ENCODE measurements at places on chromosomes 7 and 10.

DNA sequence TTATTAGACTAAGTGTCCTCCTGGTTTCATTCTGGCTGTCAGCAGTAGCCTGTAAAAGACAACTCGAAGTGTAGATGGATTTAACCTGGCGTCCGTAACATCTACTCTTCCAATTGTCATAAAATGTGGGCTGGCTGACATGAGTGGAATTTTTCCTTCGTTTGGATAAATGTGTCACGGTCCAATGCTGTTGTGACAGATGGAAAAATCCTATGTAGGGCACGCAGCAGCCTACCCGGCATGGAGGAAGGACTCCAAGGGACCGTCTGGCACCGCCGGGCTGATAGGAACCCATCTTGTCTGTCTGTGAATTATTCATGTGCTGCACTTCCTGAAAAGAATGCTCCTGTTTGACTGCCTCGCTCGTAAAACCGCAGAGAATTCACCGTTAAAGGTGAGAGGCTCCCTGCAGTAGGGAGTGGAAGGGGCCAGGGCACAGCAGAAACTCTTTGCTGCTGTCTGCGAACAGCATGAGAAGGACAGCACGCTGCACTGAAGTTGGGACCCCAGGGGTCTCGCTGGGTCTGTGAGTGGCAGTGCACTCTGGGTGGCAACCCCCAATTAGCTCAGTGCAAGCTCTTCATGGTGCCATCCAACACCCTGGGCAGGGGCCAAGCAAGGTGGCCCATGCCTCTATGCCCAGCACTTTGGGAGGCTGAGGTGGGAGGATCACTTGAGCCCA, 1.6 kb upstream of the ORAI2 start:
- peak; percentile 78 for DNase-seq

- no peak for DNase-seq
Measured at GRCh38 chr7:2511769-2512168, 7.8 kb upstream of the LFNG start.

GRCh38 chr10:124482236-124482800, 20.7 kb downstream of the LHPP start:
- no peak for DNase-seq

DNA sequence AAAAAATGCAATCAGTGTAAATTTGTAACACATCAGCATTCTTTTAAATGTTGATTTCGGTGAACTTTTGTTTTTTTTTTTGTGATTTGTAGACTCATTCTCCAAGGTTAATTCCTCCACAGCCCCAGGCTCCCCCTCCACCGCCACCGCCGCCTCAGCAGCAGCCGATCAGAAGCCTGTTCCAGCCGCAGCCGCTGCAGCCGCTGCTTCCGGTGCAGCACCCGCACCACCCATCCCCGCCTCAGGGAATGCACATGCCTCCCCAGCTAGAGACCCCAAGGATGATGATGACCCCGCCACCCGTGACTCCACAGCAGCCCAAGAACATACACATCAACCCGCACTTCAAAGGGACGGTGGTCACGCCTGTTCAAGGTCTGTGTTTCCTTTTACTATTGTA, 66.6 kb downstream of the RBM33 start:
- no peak for DNase-seq

DNA sequence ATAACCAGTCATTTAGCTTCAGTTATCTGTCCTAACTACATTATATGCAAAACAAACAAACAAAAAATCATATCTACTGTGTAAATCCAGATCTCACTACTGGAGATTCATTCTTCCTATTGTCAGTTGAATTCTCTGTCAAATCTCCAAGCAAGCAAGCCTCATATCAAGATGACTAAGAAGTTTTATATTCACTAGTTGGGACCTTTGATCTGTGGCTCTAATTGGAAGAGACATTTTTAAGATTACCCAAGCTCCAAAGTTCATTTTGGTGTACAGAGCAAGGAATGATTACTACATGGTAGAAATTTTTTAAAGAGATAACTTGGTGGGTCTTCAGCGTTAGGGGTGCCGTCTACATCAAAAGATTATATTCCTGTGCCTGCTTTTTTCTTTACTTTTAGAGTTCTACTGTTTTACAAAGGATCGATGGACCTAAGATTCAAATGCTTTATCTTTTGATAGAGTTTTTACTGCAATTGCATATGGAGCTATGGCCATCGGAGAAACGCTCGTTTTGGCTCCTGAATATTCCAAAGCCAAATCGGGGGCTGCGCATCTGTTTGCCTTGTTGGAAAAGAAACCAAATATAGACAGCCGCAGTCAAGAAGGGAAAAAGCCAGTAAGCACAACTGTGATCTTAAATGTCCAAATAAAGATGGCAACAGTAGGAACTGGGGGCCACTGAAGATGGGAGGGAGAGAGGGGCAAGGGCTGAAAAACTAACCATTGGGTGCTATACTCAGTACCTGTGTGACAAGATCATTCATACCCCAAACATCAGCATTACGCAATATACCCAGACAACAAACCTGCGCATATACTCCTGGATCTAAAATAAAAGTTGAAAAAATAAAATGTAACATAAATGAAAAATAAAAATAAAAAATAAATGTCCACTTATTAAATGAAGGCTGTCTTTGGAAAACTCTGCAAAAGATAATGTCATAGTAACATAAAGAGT, 47.9 kb downstream of the SP8 start:
- no peak for DNase-seq

DNA sequence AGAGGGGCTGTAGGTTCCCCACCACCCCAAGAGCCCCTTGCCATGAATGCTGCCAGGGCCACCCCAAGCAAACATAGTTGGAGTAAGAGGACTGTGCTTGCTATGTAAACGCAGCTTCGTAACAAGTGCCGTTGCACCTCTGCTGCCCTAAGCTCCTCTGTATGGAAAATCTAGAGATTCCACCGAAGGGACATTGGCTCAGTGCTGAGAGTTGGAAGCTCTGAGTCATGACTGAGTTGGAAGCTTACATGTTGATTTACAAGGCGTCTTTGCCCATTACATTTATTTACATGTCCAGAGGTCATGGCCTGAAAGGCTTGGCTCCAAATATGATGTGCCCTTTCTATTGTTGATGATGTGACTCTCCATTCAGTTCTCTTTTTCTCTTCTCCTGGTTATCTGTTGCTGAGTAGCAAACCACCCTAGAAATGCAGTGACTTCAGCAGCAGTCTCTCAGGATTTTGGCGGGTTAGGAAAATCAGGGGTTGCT, 233.1 kb upstream of the TCF7L2 start:
- DNase-seq: no peak

- no peak for DNase-seq
Measured at GRCh38 chr7:98265841-98266271, 13.8 kb upstream of the TECPR1 start.

- no peak for DNase-seq
Measured at GRCh38 chr10:50540826-50541122, 83.0 kb downstream of the SGMS1 start.

DNA sequence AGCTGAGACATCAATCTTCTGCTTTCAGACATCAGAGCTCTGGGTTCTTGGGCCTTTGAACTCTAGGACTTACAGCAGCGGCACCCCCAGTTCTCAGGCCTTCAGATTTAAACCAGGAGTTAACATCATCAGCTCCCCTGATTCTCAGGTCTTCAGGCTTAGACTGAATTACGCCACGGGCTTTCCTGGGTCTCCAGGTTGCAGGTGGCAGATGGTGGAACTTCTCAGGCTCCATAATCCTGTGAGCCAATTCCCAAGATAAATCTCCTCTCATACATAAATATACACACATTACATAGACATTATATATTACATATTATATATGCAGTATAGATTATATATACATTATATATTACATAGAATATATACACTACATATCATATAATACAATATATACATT, 408.9 kb upstream of the AUTS2 start:
- DNase-seq: no peak

- DNase-seq: no peak
Measured at GRCh38 chr10:123297175-123297574, 143.0 kb downstream of the BUB3 start.

- no peak for DNase-seq
Measured at GRCh38 chr10:24292304-24293293, 83.7 kb downstream of the KIAA1217 start.

DNA sequence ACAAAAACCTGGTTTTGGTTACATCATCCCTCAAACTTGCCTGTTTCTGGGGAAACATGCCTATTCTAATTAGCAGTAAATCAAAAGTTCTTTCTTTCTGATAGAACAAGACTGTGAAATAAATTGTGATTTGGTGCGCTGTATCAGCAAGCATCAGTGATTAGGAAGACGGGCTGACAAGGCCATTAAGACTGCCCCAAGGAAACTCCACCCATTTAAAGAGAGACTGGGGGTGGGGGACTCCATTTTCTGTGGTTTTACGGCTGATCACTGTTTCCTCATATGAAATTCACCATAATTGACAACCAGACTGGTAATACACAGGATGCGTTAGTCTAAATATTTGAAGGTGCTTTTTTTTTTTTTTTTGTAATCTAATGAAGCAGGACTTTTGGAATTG, 68.7 kb downstream of the MBL2 start:
- DNase-seq: peak; percentile 27

DNA sequence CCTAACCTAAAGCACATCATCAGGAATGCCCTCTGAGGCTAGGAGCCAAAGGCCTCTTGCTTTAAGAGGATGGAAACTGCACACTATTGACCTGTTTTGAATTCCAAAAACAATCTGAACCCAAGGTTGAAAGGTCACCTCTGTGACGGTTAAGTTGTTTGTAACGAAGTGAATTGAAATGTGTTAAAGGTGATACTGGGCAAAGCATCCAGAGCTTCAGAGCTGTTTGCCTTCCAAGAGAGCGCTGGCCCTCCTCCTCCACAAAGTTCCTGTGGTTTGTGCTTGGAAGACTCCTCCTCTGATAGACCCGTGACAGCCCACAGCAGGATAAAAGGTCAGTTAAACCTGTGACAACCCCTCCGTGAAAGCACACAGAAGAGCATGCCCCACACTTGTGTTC, 133.7 kb upstream of the CTTNBP2 start:
- no peak for DNase-seq

GRCh38 chr10:7411671-7412128, 866 bp upstream of the SFMBT2 start:
- peak; percentile 63 for DNase-seq

DNA sequence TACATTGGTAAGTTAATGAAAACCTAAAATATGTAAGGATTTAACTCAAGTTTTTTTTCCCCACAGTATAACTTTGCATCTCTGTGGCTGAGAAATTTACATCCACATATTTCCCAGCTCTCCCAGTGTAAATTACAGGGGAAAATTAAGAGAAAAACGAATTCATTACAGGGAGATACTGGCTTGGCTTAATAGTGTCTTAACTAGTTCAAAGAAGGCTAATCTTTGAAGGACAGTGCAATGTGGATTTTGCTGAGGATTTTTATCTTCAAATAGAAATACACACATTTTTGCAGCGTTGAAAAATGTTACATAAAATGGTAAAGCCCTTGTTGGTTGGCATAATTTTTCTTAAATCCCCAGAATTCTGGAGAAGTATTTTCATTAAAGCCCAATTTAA, 1.5 kb downstream of the CBX3 start:
- no peak for DNase-seq

DNA sequence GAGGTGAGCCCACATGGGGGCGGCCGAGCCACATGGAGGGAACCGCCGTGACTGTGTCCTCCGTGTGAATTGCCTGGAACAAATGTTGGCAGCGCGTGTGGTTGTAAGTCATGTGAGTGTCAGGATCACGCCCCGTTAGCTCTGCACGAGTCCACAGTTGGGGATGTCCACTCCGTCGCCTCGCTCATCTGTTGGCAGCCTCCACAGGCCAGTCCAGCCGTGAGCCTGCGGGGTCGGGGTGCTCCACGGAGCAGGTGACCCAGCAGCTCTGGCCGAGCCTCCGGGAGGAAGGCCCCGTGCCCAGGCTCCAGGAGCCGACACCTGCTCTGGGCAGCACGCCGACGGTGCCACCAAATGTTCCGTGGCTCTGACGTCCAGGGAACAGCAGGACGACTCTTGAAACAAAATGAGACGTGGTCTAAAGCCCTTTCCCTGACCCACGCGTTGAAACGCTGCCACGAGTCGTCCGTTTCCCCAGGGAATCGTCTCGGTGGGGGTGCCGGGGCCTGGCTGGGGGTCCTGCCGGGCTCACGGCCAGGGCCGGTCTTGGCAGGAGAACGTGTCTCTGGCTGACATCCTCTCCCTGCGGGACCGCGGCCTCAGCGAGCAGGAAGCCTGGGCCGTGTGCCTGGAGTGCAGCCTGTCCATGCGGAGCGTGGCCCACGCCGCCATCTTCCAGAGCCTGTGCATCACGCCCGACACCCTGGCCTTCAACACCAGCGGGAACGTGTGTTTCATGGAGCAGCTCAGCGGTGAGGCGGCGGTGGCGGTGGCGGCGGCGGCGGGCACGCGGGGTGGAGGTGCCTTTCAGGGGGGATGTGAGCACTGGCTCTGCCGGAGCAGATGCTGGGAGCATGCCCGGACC, 7.0 kb downstream of the KNDC1 start:
- DNase-seq: no peak

- no peak for DNase-seq
Measured at GRCh38 chr7:40571796-40572195, 437.0 kb downstream of the SUGCT start.

DNA sequence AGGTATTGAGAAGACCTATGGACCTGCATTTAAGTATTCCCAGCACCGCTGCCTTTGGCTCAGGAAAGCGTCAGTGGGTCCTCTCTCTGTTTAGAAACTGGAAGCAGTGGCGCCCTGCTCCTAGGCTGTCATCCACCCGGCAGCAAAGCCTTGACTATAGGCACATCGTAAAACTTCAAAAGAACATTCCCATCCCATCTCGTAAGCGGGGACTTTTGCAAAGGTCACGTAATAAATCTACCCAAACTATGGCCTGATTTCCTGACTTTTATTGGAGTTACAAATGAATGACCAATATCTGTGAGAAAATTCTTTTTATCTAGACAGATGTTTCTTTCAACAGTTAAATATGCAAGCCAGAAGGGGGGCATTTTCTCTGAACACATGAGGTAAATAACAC, 115.8 kb upstream of the TCERG1L start:
- DNase-seq: no peak

GRCh38 chr10:26721561-26721960, 24.1 kb downstream of the PDSS1 start:
- no peak for DNase-seq

GRCh38 chr7:29196971-29197595, 2.5 kb downstream of the CHN2 start:
- DNase-seq: no peak

DNA sequence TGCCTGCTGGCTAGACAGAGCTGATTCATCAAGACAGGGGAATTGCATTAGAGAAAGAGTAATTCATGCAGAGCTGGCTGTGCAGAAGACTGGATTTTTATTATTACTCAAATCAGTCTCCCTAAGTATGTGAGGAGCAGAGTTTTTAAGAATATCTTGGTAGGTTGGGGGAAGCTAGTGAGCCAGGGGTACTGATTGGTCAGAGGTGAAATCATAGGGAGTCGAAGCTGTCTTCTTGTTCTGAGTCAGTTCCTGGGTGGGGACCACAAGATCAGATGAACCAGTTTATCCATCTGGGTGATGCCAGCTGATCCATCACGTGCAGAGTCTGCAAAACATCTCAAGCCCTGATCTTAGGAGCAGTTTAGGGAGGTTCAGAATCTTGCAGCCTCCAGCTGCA, 39.8 kb downstream of the FOXI2 start:
- DNase-seq: no peak

DNA sequence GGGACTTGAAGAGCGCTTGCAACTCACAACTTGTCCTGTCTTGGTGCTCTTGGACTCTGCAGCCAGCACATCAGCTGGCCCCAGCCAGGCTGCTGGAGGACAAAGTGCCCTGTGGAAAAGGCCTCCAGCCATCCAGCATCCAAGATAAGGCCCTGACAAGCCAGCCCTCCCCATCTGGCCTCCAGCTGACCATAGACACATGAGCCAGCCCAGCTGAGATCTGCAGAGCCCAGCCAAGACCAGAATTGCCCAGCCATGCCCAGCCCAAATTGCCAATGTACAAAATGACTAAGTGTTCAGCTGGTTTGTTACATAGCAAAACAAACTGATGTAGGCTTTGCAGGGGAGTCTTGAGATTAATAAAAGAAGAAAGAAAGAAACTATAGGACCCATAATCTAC, 36.0 kb upstream of the FRMD4A start:
- no peak for DNase-seq

Data from retina (tissue), 1 donor.